ENCODE measurements at places on chromosomes 4 and X.

GRCh38 chrX:30643313-30643821, 9.9 kb upstream of the GK start:
- DNase-seq: no peak

- DNase-seq: no peak
These were observed 554.5 kb downstream of the STIM2 start for GRCh38 chr4:27414887-27415731.

- no peak for DNase-seq
These were observed 43.5 kb downstream of the LHFPL1 start for GRCh38 chrX:112636288-112636687.

DNA sequence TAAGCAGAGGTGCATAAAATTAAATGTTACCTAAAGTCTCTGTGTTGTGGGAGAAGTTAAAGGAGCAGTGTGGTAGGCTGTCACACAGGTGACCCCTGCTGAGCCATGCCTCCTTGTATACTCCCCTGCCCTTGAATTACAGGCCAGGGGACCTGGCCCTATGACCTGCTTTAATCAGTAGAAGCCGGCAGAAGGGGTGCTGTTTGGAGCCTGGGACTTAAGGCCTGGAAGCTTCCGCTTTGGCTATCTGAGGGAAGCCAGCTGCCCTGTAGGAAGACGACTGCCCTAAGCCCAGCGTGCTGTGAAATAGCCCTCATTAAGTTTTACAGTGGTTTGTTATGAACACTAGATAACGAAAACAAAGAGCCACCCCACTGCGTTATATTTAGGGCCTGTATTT, 34.1 kb downstream of the SPINK2 start:
- DNase-seq: peak; percentile 56

GRCh38 chr4:138999666-139000065, 15.9 kb upstream of the NOCT start:
- no peak for DNase-seq

GRCh38 chr4:911221-911751, 20.8 kb downstream of the GAK start:
- DNase-seq: no peak

- no peak for DNase-seq
These were observed 270.1 kb downstream of the QDPR start for GRCh38 chr4:17241835-17242234.

DNA sequence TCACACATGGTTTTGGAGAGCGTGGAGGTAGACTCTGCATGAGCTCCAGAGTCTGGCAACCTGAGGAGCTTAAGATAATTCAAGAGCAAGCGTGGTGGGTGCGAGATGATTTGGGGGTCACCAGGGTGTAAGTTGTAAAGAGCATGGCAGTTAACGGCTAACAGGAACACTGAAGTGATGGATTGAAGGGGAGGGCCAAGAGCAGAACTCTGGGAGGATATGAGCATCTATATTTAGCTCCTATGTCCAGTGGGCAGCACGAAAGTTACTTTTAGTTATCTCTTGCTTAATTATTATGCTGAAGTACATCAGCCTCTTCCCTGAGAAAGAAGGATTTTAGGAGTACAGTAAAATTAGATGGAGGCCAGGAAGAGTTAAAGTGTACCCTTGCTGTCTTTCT, 231.9 kb upstream of the HAND2 start:
- DNase-seq: no peak

DNA sequence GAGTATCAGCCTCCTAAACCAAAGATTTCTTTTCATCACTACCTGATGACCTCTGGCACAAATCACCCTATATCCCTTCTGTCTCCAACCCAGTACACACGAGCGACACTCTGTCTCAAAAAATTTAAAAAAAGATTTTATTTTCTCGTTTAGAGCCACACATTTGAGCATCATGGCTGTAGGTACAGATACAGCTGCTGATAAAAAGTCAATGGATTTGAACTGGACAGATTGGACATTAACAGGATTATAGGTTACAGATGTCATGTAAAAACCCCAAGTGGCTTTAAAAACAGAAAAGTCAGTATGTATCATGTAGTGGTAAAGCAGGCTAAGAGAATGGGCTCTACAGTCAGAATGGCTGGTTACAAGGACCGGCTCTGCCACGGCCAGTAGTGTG, 171.1 kb downstream of the SCFD2 start:
- DNase-seq: no peak

DNA sequence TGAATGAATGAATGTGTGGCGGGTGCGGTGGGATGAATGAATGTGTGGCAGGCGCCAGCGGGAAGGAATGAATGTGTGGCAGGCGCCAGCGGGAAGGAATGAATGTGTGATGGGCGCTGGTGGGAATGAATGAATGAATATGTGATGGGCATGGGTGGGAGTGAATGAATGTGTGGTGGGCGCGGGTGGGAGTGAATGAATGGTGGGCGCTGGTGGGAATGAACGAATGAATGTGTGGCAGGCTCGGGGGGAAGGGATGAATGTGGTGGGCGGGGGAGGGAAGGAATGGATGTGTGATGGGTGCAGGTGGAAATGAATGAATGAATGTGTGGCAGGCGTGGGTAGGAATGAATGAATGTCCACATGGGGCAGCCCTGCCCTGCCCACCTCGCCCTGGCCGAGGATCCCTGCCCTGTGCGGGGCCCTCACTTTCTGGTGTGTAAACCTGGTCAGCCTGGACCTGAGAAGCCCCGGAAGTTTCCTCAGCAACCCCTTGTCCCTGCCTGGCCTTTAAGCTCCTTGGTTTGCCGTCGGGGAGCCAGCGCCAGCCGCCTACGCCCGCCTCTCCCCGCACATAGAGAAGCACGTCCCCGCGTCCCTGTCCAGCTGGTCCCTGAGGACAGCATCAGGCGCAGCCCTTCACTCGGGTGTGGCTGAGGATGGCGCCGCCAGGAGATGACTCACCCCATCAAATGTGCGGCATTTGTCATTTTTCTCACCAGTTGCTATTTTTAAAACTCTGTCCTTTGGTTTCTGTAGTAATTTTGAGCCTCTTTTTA, 112.8 kb upstream of the LRPAP1 start:
- DNase-seq: no peak

- DNase-seq: no peak
These were observed 230.7 kb upstream of the STK26 start for GRCh38 chrX:131792356-131792749.

- DNase-seq: no peak
These were observed 27.5 kb upstream of the ABCG2 start for GRCh38 chr4:88185906-88186305.

GRCh38 chr4:157961229-157961990, 211.4 kb downstream of the GASK1B start:
- DNase-seq: no peak

DNA sequence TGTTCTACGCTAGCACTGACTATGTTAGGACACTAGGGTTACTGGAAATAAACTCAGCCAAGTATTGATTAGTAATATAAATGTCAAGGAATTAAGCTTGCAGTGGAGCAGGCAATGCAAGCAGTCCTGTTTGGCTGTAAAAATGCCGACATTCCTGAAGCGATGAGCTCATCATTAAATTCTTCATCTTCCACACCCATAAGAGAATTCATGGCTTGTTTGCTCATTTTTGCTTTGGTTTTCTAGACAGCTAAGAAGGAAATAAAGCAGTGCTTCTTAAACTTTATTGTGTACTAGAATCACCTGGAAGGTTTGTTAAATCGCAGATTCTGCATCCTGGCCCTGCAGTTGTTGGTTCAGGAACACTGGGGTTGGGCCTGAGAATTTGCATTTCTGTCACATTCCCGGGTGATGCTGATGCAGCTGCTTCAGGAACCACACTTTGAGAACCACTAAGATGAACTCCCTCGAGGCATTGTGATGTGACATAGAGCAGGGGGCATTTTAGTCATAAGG, 17.8 kb downstream of the ANXA3 start:
- no peak for DNase-seq

GRCh38 chrX:86322913-86323312, 174.7 kb downstream of the DACH2 start:
- no peak for DNase-seq

- DNase-seq: no peak
These were observed 534.9 kb upstream of the FTHL17 start for GRCh38 chrX:31606771-31607170.

GRCh38 chr4:171814545-171814944, 1.3 kb downstream of the GALNTL6 start:
- no peak for DNase-seq

All from left renal cortex interstitium (tissue), 4 donors.